ENCODE measurements at places on chromosomes 16 and 17.

DNA sequence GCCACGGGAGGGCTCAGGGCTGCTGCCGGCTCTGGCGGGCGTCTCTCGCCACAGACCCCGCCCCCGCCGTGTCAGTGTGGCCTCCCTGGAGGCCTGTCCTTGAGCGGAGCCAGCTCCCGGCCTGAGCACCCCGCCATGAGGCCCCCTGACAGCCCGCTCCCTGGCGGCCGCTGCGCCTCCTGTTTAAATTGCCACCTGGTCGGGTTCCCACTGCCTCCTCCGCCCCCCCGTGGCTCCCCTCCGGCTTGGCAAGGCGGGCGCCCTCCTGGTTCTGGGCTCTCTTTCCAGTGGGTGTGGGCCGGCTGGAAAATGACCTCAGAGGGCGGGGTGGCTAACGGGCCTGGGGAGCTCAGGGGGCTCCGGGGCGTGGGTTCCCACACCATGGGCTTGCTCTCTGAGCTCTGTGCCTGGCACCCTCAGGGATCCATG, 42.1 kb upstream of the SSTR5 start:
- no peak for DNase-seq

DNA sequence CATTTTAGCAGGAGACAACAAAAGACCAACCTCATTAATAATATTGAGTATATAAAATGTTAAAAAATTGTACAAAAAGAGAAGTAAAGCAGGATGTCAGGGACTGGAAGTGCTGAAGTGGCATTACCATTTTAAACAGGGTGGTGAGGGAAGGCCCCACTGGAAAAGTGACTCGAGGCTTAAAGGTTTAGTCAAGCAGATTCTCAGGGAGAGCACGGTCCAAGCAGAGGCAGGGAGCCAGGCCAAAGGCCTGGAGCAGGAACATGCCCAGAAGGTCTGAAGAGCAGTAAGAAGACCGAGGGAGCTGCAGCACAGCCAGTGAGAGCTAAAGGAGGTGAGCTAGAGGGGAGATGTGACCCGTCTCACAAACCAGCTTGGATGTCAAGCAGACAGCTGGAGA, 7.6 kb downstream of the XPO6 start:
- no peak for DNase-seq

DNA sequence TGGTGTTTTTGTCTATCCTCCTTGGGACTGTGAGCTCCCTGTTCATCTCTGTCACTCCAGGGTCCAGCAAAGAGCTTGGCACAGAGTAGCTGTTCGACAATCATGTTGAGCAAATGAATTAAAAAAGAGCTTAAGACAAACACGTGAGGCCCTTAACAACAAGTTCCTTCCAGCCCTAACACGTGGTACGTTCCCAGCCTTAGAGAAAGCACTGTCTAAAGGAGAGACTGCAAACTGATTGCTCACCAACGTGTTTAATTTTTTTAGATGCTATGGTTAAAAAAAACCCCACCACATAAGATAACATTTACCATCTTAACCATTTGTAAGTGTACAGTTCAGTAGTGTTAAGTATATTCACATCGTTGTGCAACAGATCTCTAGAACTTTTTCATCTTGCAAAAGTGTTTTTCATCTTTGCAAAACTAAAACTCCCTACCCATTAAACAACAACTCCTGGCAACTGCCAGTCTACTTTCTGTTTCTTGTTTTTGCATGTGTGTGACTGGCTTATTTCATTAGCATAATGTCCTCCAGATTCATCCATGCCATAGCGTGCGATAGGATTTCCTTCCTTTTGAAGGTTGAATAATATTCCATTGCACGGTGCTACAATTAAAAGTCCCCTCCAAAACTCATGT, 28.2 kb downstream of the LAT start:
- no peak for DNase-seq

- DNase-seq, result no peak
These were observed 641.0 kb upstream of the EEF2KMT start for GRCh38 chr16:5738586-5738985.

GRCh38 chr17:28570716-28571360, 486 bp downstream of the PIGS start:
- no peak for DNase-seq

DNA sequence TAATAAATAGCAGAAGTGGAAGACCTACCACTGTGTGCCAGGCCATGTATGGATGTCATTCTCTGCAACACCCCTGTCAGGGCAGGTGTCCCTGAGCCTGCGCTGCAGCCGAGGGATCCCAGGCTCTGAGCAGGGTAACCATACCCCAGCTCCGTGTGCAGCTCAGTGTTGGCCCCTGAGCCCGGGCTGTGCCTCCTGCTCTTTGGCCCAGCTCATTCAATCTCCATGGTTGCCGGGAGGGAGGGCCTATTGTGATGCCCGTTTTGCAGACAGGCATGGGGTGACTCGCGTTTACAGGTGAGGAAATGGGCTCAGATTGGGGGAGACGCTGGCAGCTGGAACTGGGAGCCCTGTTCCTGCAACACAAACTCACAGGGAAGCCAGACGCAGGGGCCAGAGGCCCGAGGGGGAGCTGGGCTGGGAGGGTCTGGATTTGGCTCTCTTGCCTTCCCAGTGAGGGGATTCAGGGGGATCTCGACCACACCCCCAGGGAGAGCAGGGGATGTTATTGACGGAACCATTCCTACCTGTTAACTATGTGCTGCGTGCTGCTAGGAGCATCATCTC, 190.5 kb downstream of the IRF8 start:
- DNase-seq, result no peak

- no peak for DNase-seq
These were observed 33.7 kb upstream of the PVALEF start for GRCh38 chr17:81131486-81132196.

All from mesothelial cell of epicardium (in vitro differentiated cells).